ENCODE measurements at places on chromosomes 1 and 21.

GRCh38 chr1:143698016-143698415, 273.8 kb downstream of the FAM72C start:
- no peak for DNase-seq
- no peaks in the 10 kb centered on the region for H3K4me1 ChIP-seq
- H3K27me3 ChIP-seq = peaks cover 31% of the 10 kb centered on the region
- H3K27ac ChIP-seq = no peak overlapping the region
- H3K36me3 ChIP-seq = peaks cover 1% of the 10 kb centered on the region

- no peak for DNase-seq
- H3K36me3 ChIP-seq = no peaks in the 10 kb centered on the region
Measured at GRCh38 chr21:28252928-28253327, 739.7 kb downstream of the LTN1 start.

DNA sequence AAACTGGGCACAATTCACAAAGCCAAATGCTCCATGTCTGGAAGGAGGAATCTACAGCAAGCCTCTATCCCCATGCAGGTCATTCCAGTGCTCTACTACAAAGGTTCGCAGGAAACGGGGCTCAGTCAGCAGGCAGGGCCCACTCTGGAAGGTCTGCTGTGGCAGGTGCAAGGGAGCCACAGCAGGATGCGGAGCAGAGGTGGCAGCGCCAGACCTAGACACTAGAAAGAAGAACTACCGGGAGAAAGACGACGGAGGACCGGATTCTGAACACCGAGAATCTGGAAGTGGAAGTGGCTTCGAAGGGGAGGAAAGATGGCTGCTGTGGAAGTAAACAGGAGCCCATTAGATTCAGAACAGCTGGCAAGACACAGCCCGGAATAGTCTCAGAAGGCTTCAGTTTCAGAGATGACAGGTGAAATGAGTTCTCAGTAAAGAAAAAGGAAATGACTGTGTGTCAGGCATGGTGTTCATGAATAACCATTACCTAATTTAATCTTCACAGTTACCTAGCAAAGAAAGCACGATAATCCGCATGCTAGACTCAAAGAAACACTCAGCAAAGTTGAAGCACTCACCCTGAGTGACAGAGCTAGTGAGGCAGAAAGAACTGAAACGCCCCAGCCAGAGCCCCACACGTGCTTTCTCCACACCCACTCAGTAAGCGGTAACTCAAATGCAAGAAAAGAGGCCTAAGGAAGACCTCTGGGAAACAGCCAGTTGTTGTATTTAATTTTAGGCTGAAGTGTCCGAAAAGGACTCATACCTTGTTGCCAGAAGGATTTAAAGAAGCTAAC, 21.4 kb downstream of the SETD4 start:
- H3K4me1 ChIP-seq = peaks cover 11% of the 10 kb centered on the region
- no peak for DNase-seq
- H3K27me3 ChIP-seq = no peaks in the 10 kb centered on the region
- H3K36me3 ChIP-seq = peaks cover 38% of the 10 kb centered on the region

- no peak overlapping the region for H3K27ac ChIP-seq
- peaks cover 8% of the 10 kb centered on the region for H3K4me1 ChIP-seq
- no peaks in the 10 kb centered on the region for H3K36me3 ChIP-seq
- peak overlapping the region; percentile 69 for H3K4me3 ChIP-seq
- peak; percentile 68 for DNase-seq
- peaks cover 8% of the 10 kb centered on the region for H3K27me3 ChIP-seq
Measured at GRCh38 chr1:7669559-7670311, 101.4 kb upstream of the VAMP3 start.

DNA sequence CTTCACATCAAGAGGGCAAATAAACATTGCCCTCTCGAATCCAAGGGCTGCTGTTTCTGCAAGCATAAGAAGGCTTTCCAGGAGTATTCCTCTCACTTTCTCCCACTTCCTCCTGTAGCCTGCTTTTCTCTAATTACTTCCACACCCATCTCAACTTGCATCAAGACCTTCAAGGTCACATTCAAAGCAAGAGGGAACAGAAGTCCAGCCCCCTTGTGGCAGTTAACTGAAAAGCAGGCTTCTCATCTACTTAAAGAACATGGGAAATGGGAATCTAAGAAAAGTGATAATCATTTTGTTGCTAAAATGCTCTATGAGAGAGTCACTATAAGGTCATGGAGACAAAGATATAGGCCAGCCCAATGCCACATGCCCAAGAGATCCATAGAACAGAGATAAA, 874.4 kb downstream of the KCNT2 start:
- H3K36me3 ChIP-seq = no peaks in the 10 kb centered on the region
- no peak for DNase-seq
- H3K27me3 ChIP-seq = no peaks in the 10 kb centered on the region
- H3K4me1 ChIP-seq = no peaks in the 10 kb centered on the region
- H3K27ac ChIP-seq = no peak overlapping the region

GRCh38 chr1:243179720-243180119, 75.4 kb downstream of the CEP170 start:
- no peaks in the 10 kb centered on the region for H3K4me1 ChIP-seq
- H3K4me3 ChIP-seq = no peak overlapping the region
- no peak for DNase-seq

DNA sequence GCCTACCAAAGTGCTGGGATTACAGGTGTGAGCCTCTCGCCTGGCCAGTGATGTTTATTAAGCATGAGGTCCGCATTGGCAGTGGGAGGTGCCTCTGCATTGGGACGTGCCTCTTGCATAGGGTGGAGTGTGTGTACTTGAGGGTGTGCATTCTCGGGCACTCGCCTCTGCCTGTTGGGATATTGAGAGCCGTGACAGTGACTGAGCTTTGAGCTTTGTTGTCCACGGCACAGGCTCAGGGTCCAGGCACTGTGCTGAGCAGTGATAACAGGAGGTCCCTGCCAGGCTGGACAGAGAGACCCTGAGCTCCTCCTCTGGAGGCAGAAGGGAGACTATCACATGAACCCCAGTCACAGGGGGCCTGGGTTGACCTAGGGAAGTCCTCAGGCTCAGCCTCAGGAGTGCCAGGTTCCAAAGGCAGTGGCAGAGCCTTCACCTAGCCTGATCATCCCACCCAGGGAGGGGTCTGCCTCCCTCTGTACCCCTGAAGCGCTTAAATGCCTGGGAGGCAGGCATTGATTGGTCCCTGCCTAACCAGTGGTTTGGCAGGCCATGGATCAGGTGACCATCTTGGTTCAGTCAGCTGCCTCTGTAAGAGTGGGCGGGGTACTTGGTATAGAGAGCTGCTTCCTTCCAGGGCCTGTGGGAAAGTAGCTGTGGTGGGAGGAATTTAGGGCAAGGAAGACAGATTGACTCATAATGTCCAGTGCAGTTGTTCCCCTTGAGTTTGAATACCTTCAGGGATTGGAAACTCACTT, 213.8 kb upstream of the TMEM51 start:
- peaks cover 4% of the 10 kb centered on the region for H3K27me3 ChIP-seq
- H3K36me3 ChIP-seq = no peaks in the 10 kb centered on the region
- no peak overlapping the region for H3K4me3 ChIP-seq
- DNase-seq = no peak

DNA sequence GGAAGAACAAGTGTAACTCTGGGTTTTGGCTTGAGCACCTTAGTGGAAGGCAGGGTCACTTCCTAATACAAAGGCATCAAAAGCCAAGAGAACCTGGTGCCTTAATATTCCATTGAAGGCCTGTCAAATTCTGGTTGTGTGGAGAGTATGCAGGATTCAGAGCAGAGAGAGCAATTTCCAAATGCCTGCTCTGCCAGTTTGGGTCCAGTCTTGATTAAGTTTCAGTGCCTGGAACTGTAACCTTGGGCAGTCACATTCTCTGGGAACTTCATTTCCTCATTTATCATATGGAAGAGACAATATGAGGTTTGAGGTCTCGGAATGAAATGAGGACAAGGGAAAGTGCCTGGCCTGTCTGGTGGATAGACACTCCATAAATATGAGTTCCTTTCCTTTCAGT, 198.0 kb upstream of the C8B start:
- H3K4me3 ChIP-seq = no peak overlapping the region
- peaks cover 6% of the 10 kb centered on the region for H3K27me3 ChIP-seq
- H3K27ac ChIP-seq = no peak overlapping the region
- no peak for DNase-seq
- peaks cover 16% of the 10 kb centered on the region for H3K4me1 ChIP-seq

DNA sequence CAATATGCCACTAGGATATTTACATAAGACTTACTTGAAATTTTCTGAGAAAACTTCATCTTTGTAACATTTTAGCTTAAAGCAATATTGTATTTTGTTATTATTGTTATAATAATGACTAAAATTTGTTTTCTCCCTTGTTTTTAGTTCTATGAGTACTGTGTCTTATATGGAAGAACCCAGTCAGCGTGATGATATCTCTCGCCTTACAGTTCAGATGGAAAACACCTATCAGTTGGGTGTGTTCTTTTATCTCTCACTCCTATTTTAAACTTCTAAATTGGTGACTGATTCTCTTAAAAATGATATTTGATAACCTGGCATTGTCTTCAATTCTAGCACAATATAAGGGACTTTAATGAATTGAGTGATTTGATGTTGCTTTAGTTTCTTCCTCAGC, 18.0 kb downstream of the DYNLT5 start:
- DNase-seq = no peak
- H3K27me3 ChIP-seq = no peaks in the 10 kb centered on the region
- H3K27ac ChIP-seq = no peak overlapping the region
- no peaks in the 10 kb centered on the region for H3K4me1 ChIP-seq
- H3K36me3 ChIP-seq = no peaks in the 10 kb centered on the region

DNA sequence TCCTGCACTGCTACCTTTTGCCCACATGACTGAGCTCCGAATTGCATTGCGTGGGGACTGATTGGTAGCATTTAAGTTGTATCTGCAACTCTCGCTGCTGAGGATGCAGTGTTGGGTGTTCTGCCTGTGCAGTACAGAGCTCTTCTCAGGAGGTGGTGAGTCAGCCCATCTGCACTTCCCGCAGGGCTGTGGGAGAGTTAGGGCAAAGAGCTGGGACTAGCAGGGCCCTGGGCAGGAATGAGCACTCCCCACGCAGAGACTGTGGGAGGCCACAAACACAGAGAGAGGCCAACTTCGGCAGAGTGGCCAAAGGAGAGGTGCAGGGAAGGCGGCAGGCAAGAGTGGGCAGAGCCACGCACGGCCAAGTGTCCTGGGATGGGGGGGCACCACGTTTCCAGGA, 244.7 kb downstream of the SIPA1L2 start:
- H3K36me3 ChIP-seq = no peaks in the 10 kb centered on the region
- H3K27ac ChIP-seq = no peak overlapping the region
- no peaks in the 10 kb centered on the region for H3K4me1 ChIP-seq
- H3K4me3 ChIP-seq = no peak overlapping the region

GRCh38 chr1:92079441-92079840, 704 bp upstream of the BTBD8 start:
- no peak for DNase-seq
- H3K27me3 ChIP-seq = peaks cover 6% of the 10 kb centered on the region
- H3K4me1 ChIP-seq = peaks cover 4% of the 10 kb centered on the region
- peaks cover 7% of the 10 kb centered on the region for H3K36me3 ChIP-seq
- H3K27ac ChIP-seq = no peak overlapping the region

DNA sequence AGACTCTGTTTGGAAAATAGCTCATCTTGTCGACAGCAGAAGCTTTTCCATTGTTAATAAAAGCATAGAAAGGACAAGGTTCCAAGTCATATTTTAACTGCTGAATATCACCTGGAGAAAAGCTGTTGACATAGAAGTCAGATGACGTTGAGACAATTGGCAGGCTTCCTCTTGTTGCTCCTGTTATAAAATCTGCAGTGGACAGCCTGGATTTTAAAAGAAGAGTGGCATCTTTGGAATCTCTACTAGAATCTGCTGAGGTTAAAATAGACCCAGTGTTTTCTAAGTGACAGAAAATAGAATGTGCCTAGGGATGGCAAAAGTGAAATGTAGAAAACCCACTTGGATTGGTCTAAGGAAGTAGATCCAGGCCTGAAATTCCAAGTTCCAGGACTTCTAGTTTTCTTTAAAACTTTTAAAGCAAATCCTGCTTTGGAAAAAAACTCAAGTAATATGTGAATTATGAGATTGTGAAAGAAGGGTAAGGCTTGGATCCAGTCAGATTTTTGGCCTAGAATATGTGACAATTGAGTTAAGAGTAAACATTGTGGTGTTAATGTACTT, 53.6 kb upstream of the NEXN start:
- no peak for DNase-seq
- H3K36me3 ChIP-seq = no peaks in the 10 kb centered on the region
- H3K4me3 ChIP-seq = no peak overlapping the region

DNA sequence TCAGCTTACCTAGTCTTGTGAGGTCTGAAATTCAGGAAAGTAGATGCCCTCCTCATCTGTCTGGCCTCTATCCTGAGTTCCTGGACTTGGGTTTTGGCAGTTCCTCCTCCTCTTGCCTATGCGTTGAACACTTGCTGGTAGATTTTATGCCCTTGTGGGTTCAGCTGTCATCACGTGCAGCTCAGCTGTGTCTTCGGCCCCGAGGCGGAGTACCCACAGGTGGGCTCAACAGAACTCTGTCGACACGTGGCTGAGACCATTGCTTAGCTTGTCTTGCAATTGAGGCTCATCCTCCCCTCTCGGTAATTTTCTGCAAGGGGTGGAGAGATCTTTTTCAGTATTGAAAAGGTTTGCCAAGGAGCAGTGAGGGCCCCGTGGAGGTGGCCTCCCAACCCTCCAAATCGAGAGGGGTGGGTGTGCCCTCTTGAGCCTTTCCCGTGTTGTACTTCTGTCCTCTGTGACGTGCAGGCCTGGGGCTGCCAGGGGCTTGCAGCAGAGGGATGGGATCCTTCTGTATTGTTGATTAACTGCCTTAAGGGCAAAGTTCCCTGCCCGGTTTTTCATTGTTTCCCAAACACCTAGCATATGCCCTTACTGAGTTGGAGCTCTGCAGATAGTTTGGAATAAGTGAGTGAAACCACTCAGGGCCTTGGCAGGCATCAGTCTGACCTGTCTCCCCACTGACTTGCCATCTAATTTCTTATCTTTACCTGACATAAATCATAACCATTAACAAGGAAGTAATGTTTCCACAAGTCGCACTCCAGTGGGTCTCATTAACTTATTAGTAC, 2.9 kb downstream of the CENPS start:
- peak overlapping the region; percentile 58 for H3K4me3 ChIP-seq
- no peak overlapping the region for H3K27ac ChIP-seq
- no peak for DNase-seq
- H3K36me3 ChIP-seq = no peaks in the 10 kb centered on the region

GRCh38 chr1:67060811-67061218, 6.9 kb upstream of the SLC35D1 start:
- H3K36me3 ChIP-seq = no peaks in the 10 kb centered on the region
- H3K4me1 ChIP-seq = peaks cover 3% of the 10 kb centered on the region
- peaks cover 9% of the 10 kb centered on the region for H3K27me3 ChIP-seq
- no peak overlapping the region for H3K4me3 ChIP-seq

DNA sequence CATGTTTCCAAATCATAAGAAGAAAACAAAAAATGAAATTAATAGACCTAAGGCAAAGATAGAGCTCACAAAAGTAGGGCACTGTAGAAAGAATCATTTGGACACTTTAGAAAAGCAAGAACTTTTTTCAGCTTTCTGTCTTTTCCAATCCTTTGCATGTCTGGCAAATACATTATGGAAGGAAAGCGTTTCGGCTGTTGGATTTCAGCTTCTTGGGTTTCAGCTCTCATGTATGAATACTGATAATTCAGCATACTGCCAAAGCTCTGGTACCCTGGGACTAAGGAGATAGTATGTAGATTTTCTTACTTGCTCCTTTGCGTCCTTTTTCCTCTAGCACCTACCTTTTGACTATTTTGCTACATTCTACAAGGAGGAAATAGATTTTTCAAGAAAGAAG, 375.9 kb downstream of the BRINP3 start:
- no peaks in the 10 kb centered on the region for H3K27me3 ChIP-seq
- peaks cover 7% of the 10 kb centered on the region for H3K4me1 ChIP-seq
- no peak for DNase-seq
- H3K4me3 ChIP-seq = no peak overlapping the region

Data from progenitor cell of endocrine pancreas (in vitro differentiated cells).